Body of pancreas (tissue), 4 donors: ENCODE measurements at places on chromosomes 5 and 9.
A peak's percentile ranks its signal among the peaks of the same experiment; 100 is the strongest.

- H3K27ac ChIP-seq = no peak overlapping the region
- H3K36me3 ChIP-seq = no peaks in the 10 kb centered on the region
- no peaks in the 10 kb centered on the region for H3K27me3 ChIP-seq
- no peaks in the 10 kb centered on the region for H3K4me1 ChIP-seq
Observed at GRCh38 chr5:110413856-110414255, 312.6 kb downstream of the TMEM232 start.

DNA sequence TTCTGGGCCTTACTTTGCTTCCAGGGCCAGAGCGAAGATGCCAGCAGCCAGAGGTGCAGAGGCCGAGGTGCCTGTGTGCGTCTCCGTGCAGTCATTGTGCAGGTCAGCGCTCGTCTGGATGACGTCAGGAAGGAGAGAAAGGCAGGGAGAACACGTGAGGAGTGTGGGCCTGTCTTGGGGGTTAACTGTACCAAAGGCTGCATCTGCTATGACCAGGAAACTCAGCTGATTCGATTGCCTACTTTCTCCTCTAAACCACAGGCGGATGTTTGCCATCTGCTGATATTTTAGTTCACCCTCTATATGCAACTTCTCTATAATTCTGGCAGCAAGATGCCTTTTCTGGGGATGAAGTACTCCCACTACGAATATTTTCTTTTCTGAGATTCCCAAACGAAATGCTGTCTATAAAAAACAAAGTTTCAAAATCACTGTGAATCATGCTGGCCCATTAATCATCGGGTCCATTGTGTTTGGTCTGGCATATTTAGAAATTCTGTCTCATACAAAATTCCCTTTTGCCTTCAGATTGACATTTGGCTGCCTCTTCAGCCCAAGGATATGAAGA lies 24.8 kb downstream of the PCSK1 start:
- no peak overlapping the region for H3K4me3 ChIP-seq
- H3K27me3 ChIP-seq = no peaks in the 10 kb centered on the region
- no peaks in the 10 kb centered on the region for H3K4me1 ChIP-seq
- no peak overlapping the region for H3K27ac ChIP-seq
- no peaks in the 10 kb centered on the region for H3K36me3 ChIP-seq

DNA sequence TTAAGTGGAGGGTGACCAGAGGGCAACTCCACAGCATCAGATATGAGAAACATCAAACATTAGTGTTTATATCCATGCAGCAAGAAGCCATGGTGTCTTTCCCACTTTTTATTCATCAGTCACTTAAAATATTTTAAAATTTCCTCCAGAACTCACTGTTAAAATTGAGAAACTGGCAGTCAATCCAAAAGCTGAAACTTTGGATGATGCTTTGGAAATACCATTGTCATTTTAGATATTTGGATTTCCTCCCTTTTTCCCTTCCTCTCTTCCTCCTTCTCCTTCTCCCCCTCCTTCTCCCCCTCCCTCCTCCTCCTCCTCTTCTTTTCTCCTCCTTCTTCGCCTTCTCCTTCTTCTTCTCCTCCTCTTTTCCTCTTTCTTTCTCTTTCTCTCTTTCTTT lies 33.1 kb upstream of the NTRK2 start:
- H3K36me3 ChIP-seq = no peaks in the 10 kb centered on the region
- H3K4me3 ChIP-seq = no peak overlapping the region
- H3K27me3 ChIP-seq = no peaks in the 10 kb centered on the region
- DNase-seq = no peak

DNA sequence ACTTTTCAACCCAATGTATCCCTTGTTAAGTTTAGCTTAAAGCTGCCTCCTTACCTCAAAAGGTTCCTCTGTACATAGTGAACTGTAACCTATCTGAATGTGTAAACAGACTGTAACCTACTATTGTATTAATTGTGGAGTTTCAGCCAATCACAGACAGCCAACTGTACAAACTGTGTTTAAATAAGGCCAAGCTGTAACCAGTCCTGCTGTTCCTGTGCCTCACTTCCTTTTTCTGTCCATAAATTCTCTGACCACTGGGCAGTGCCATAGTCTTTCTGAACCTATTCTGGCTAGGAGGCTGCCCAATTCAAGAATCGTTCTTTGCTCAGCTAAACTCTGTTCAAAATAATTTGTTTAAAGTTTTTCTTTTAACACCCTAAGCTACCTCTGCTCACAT lies 74.7 kb upstream of the DAPK1 start:
- H3K27ac ChIP-seq = no peak overlapping the region
- no peak overlapping the region for H3K4me3 ChIP-seq
- peaks cover 27% of the 10 kb centered on the region for H3K4me1 ChIP-seq
- DNase-seq = no peak
- H3K36me3 ChIP-seq = no peaks in the 10 kb centered on the region
- no peaks in the 10 kb centered on the region for H3K27me3 ChIP-seq

DNA sequence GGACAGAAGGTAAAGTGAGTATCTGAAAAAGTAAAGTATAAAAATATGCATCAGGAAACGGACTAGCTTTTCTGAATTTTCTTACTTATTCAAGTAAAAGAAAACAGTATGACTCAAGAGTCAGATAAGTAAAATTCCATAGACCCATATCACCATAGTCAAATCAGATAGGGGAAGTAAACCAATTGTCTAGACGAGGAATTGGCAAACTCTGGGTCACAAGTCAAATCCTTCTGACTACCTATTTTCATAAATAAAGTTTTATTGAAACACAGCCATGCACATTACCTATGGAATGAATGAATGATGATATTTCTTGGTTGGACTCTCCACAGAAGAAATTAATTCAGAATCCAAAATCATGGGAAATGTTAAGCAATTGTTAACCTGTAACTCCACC lies 59.1 kb upstream of the TMC1 start:
- H3K4me3 ChIP-seq = no peak overlapping the region
- no peak overlapping the region for H3K27ac ChIP-seq
- peaks cover 44% of the 10 kb centered on the region for H3K4me1 ChIP-seq
- no peak for DNase-seq
- H3K27me3 ChIP-seq = no peaks in the 10 kb centered on the region
- H3K36me3 ChIP-seq = no peaks in the 10 kb centered on the region

GRCh38 chr5:53038196-53038847 lies 49.2 kb downstream of the ITGA2 start:
- no peak overlapping the region for H3K27ac ChIP-seq
- no peak overlapping the region for H3K4me3 ChIP-seq
- peak; percentile 11 for DNase-seq
- H3K27me3 ChIP-seq = no peaks in the 10 kb centered on the region

DNA sequence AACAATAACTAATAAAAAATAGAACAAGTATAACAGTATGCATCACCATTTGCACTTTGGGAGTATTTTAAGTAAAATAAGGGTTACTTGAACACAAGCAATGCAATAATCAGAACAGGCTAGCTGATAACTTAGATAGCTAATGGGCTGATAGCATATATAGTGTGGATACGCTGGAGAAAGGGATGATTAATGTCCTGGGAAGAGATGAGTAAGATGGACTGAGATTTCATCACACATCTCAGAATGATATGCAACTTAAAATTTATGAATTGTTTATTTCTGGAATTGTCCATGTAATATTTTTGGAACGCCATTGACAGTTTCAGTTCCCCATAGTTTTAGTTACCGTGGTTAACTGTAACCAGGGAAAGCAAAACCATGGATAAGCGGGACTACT lies 173.6 kb downstream of the ISL1 start:
- H3K27ac ChIP-seq = no peak overlapping the region
- H3K36me3 ChIP-seq = no peaks in the 10 kb centered on the region
- H3K4me1 ChIP-seq = no peaks in the 10 kb centered on the region
- DNase-seq = no peak

DNA sequence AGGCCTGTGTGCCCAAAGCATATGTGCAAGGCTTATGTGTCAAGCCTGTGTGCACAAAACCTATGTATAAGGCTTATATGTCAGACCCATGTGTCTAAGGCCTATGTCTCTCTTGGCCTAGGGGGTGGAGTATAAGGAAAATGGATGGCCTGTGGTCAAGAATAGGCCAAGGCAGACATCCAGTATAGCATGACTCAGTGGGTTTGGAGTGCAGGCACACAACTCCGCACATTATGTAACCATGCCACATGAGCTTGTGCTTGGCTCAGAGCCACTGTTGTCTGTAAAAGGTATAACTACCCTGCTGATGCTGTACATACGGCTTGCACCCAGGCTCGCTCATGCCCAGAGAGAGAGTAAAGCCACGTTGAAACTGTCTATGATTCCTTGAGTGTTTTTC lies 626.4 kb upstream of the NUDT12 start:
- no peaks in the 10 kb centered on the region for H3K27me3 ChIP-seq
- H3K4me1 ChIP-seq = no peaks in the 10 kb centered on the region
- DNase-seq = no peak

DNA sequence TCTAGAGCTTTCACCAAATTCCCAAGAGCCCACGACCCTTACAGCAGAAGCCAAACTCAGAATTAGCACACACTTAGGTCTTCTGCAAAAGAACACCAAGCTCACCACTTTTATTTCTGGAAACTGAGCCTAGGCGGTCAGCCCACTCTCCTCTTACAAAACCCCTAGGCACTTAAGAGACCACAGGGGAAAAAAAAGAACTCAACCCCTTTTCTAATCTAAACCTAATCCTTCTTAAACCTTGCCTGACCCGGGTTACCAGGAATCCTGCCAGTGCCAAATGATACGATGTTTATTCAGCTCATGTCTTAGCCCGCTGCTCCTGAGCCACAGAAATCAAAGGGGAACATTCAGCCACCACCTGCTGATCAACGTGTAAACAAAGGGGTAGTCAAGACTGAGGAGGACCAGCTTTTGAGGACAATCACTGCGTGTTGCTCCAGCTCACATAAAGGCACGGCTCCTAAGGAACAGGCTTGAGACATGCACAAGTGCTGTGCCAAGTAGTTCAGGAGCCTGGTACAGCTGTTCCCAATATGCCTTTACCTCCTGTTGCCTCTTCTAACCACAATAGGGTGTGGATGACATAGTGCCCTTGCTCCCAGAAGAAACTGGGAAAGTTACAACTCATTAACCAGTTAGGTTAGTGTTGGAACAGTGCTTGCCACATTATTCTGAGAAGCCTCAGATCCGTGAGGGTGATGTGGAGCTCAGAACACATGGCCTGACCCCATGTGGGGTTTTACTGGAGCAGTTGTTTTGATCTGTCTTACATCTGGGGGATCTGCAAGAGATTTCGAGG lies 49.3 kb downstream of the ZFAND5 start:
- H3K36me3 ChIP-seq = no peaks in the 10 kb centered on the region
- H3K27ac ChIP-seq = peak overlapping the region; percentile 67
- H3K4me1 ChIP-seq = peaks cover 22% of the 10 kb centered on the region

- H3K27ac ChIP-seq = no peak overlapping the region
- DNase-seq = no peak
- H3K36me3 ChIP-seq = no peaks in the 10 kb centered on the region
- no peaks in the 10 kb centered on the region for H3K27me3 ChIP-seq
- H3K4me1 ChIP-seq = no peaks in the 10 kb centered on the region
Observed at GRCh38 chr5:55900776-55901175, 49.6 kb downstream of the IL31RA start.

- no peak overlapping the region for H3K27ac ChIP-seq
- DNase-seq = no peak
- H3K4me3 ChIP-seq = no peak overlapping the region
- H3K4me1 ChIP-seq = no peaks in the 10 kb centered on the region
- H3K36me3 ChIP-seq = no peaks in the 10 kb centered on the region
Observed at GRCh38 chr5:54563083-54563761, 45.7 kb downstream of the SNX18 start.

DNA sequence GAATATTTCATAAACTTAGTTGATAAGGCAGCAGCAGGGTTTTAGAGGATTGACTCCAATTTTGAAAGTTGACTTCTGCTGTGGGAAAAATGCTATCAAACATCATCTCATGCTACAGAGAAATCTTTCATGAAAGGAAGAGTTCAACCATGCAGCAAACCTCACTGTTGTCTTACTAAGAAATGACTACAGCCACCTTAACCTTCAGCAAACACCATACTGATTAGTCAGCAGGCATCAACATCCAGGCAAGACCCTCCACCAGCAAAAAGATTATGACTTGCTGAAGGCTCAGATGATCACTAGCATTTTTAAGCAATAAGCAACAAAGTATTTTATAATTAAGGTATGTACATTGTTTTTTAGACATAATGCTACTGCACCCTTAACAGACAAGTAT lies 7.6 kb downstream of the TMEM174 start:
- peaks cover 7% of the 10 kb centered on the region for H3K4me1 ChIP-seq
- no peaks in the 10 kb centered on the region for H3K27me3 ChIP-seq
- no peak for DNase-seq
- no peaks in the 10 kb centered on the region for H3K36me3 ChIP-seq
- H3K4me3 ChIP-seq = no peak overlapping the region
- no peak overlapping the region for H3K27ac ChIP-seq

- no peak for DNase-seq
- H3K27ac ChIP-seq = no peak overlapping the region
- H3K36me3 ChIP-seq = no peaks in the 10 kb centered on the region
- no peak overlapping the region for H3K4me3 ChIP-seq
- no peaks in the 10 kb centered on the region for H3K27me3 ChIP-seq
Observed at GRCh38 chr5:112669328-112669963, 68.2 kb upstream of the APC start.

GRCh38 chr5:142860270-142860669 lies 90.1 kb downstream of the ARHGAP26 start:
- no peaks in the 10 kb centered on the region for H3K27me3 ChIP-seq
- H3K4me3 ChIP-seq = no peak overlapping the region
- peaks cover 29% of the 10 kb centered on the region for H3K4me1 ChIP-seq
- H3K27ac ChIP-seq = peak overlapping the region; percentile 2
- DNase-seq = no peak

DNA sequence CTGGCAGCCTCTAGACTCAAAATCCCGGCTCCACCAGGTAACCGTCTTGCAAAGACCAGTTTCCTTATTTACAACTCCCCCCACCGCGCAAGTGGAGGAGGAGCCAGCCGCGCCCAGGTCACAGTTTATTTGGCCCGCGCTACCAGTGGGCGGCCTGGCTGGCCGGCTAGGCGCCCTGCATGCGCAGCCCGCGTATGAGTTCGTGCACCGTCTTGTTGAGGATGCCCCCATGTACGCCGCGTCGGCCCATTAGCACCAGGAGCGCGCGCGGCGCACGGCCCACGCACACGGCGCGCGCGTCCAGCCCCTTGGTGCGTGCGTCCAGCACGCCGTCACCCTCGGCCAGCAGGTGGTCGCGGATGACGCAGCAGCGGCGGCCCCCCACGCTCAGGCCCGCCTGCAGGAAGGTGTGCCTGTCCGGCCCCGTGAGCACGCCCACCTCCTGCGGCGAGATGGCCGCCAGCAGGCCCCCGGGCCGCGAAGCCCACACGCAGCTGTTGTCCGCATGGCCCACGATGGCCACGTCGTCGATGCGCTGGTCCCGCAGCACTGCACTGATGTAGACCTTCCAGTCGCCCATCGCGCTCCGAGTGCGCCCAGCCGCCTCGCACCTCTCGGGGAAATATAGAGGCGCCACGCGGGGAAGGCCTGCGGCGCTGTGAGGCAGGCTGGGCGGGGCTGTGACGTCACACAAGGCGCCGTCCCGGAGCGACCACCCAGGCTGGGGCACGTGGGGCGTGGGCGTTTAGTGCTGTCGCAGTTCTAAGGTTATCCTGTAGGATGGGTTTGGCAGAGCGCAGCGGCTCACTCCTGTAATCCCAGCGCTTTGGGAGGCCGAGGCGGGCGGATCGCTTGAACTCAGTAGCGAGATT lies at the start of gene PFN3:
TSS of gene PFN3 (minus strand) at position 665 of the 872 bp plus-strand sequence. CDS start at position 580, 85 bp downstream.
- H3K36me3 ChIP-seq = no peaks in the 10 kb centered on the region
- H3K27me3 ChIP-seq = peaks cover 18% of the 10 kb centered on the region
- H3K4me1 ChIP-seq = peaks cover 37% of the 10 kb centered on the region
- H3K27ac ChIP-seq = no peak within 1 kb of the TSS
- no peak for DNase-seq

GRCh38 chr9:117103438-117104110 lies 311.3 kb downstream of the ASTN2 start:
- H3K4me1 ChIP-seq = no peaks in the 10 kb centered on the region
- H3K4me3 ChIP-seq = no peak overlapping the region
- H3K27me3 ChIP-seq = no peaks in the 10 kb centered on the region
- no peak overlapping the region for H3K27ac ChIP-seq
- H3K36me3 ChIP-seq = no peaks in the 10 kb centered on the region
